Cortex of kidney (tissue), 1 donor: ENCODE measurements at places on chromosomes 4 and X.

- DNase-seq, result no peak
Measured at GRCh38 chrX:82237328-82237727, 1035.4 kb downstream of the SH3BGRL start.

DNA sequence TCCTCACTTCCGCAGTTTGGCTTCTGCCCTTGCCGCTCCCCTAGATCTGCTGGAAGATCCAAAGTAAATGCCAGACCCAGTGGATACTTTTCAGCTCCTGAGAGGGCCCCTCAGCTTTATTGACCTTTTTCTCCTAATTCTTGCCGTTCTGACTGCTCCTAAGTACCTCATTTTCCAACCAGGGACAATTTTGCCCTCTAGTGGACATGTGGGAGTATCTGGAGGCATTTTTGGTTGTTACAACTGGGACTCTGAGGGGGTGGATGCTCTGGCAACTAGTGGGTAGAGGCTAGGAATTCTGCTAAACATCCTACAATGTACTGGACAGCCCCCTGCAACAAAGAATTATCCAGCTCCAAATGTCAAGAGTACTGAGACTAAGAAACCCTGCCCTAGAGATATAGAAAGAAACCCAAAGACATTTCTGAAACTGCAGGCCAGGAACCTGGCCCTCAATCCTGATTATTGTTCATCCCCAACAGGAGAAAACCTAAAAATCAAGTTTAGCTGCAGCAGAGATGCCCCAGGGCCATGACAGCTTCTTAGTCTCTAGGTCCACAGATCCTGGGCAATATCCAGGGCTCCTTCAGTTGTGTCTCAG lies 3.4 kb downstream of the TEX13B start:
- DNase-seq, result no peak

- DNase-seq, result no peak
Measured at GRCh38 chrX:76172325-76172893, 453 bp upstream of the PBDC1 start.

DNA sequence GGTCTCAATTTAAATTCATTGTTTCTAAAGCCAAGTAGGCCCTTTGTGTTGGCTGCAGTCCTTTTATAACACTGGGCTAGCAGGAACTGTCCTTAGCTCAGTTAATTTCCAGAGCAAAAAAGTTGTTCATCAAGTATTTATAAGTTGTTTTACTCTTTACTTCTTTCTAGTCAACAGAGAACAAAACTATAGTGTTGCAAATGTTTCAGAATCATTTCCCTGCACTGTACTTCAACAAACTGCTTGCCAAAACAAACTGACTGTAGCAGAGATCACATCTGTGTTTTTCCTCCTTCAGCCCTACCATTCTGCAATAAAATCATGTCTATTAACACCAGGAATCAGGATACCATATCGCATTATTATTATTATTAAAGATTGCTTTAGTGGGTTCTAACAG lies 168.5 kb upstream of the SH3RF1 start:
- no peak for DNase-seq

GRCh38 chrX:130772776-130773143 lies 130.2 kb downstream of the ENOX2 start:
- DNase-seq, result no peak

DNA sequence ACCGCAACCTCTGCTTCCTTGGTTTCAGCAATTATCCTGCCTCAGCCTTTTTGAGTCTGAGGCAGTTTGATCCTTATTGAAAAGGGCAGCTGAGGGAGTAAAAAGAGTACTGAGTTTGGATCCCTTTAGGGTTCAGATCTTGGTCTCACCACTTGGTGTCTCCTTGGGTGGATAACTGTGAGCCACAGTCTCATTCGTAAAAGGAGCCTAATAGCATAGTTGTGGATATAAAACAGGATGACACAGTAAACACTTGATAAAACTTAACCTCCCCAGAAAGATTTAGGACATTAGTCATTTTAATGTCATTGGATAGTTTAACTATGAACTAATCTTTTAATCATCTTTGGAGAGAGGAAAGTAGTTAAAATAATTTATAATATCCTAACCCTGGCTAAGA lies 173.0 kb downstream of the ANK2 start:
- no peak for DNase-seq

DNA sequence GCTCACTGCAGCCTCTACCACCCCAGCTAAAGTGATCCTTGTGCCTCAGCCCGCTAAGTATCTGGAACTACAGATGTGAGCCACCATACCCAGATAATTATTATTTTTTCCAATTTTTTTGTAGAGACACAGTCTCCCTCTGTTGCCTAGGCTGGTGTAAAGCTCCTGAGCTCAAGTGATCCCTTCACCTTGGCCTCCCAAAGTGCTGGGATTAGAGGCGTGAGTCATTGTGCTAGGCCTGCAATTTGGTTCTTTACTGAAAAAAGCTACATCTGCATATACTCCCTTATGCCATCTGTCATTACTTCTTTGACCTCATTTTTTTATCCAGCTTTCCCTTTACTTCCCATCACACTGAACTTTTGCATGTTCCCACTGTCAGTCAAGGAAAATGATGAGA lies 2012.4 kb upstream of the IGFBP7 start:
- no peak for DNase-seq

GRCh38 chr4:142923619-142924018 lies 77.5 kb upstream of the INPP4B start:
- no peak for DNase-seq

- no peak for DNase-seq
Measured at GRCh38 chrX:78333521-78333920, 6.1 kb upstream of the CYSLTR1 start.

DNA sequence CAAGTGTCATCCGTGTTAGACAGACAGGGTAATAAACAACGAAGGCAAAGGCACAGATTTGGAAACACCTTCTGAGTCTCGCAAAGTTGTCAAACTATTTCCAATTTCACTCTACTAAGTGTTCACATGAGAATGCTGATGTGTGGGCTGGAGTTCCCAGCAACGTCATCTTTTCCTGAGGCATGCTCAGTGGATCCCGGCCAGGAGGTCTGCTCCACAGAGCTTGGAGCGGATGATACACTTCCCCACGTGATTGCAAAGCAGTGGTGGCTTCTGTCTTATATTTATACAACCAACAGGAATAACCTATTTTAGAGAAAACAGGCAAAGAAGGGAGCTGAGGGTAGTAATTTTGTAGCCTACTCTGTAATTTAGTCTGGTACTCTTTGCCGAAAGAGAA lies 40.1 kb upstream of the PDK3 start:
- DNase-seq, result no peak

GRCh38 chrX:17021851-17022604 lies 75.6 kb downstream of the REPS2 start:
- no peak for DNase-seq

DNA sequence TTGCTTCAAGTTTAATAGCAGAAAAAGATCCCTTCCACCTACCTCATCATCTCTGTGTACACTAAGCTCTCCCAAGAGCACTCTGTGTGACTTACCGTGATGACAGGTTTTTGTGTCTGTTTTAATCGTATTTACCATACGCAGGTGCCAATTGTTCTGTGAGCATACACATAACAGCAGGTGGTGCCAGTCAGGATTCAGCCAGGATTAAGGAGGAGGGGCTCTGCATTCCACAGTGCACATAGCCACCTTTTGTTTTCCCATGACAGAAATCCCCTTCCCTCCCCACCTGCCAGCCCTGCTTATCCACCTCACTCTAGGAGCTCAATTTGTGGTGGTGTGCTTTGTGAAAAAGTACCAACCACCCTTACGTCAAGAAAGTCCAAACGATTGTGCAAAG lies 14.8 kb downstream of the ANK2 start:
- no peak for DNase-seq

GRCh38 chr4:92172203-92172602 lies 131.6 kb upstream of the GRID2 start:
- DNase-seq, result no peak

DNA sequence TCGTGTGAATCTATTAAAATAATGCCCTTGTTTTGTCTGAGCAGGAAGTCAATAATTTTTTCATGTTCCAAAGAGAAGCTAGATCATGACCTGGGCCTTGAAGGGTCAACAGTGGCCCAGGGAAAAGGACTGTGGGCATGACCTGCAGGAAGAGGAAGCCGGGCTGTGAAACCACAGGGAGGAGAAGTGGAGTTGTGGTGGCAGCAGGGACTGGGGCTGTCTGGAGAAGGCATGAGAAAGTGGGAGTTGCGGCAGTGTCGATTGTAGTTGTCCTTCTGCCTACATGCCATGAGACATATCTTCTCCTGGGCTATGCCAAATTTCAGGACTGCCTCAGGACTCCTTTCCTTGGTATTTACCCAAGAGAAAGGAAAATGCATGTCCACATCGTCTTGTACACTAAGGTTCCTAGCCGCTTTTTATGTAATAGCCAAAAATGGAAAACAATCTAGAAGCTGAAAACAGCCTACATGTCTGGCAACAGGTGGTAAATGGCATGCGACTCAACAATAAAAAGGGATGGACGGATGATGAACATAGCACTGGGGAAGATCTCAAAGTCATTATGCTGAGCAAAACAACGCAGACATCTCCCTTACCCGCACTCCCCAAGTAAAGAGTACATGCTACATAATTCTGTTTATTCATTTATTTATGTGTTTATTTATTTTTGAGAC lies 13.6 kb upstream of the PTTG2 start:
- DNase-seq, result no peak

GRCh38 chr4:157012781-157013180 lies 41.2 kb upstream of the PDGFC start:
- DNase-seq, result no peak

DNA sequence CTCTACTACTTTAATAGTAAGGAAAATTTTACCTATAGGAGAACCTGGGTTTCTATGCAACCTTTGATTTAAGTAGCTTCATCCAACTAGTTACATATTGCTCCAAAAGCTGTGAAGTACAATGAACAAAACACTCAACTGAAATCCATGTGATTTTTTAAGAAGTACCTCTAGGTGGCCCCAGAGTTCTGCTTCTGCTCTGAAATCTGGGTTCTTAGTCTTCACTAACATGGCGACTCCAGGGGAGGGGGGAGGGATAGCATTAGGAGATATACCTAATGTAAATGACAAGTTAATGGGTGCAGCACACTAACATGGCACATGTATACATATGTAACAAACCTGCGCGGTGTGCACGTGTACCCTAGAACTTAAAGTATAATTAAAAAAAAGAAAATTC lies 73.4 kb upstream of the MAGEB2 start:
- no peak for DNase-seq
